ENCODE measurements at places on chromosomes 1 and 21. TPM values are rescaled to one million over a fixed set of nuclear protein-coding genes. Genes with fewer than 3 reads are reported as not detected.

DNA sequence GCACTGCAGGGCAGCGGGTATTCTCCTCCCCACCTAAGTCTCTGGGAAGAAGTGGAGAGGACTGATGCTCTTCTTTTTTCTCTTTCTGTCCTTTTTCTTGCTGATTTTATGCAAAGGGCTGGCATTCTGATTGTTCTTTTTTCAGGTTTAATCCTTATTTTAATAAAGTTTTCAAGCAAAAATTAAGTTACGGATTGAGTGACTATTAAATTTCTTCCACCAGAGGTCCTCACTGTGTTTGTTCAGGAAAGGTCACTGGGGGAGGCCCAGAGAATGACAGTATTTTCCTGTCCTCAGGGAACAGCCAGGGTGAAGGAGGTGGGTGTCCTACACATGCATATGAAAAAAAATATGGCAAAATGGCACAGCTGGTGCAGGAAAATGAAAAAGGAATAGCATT, 4.4 kb upstream of the ELF3 start:
- DNase-seq: no peak

GRCh38 chr1:39016604-39017171, 9.5 kb upstream of the NDUFS5 start:
- no peak for DNase-seq

DNA sequence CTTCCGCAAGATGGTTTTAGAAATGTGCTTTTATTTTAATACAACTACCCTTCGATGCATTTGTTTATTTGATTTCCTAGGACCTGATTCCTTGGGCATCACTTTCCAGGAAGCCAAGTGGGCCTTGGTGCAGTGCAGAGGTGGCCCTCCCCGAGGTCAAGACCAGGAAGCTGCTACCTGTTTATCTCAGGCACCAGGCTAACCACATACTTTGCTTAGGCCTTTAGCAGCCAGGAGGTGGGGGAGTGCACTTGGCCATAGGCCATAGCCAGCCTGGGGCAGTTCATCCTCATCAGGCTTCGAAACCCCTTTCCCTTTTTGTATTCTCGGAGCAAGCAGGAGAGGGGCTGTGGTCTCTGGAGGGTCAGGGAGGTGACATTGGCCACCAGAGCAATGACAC, 45.4 kb downstream of the SMYD2 start:
- DNase-seq: no peak

DNA sequence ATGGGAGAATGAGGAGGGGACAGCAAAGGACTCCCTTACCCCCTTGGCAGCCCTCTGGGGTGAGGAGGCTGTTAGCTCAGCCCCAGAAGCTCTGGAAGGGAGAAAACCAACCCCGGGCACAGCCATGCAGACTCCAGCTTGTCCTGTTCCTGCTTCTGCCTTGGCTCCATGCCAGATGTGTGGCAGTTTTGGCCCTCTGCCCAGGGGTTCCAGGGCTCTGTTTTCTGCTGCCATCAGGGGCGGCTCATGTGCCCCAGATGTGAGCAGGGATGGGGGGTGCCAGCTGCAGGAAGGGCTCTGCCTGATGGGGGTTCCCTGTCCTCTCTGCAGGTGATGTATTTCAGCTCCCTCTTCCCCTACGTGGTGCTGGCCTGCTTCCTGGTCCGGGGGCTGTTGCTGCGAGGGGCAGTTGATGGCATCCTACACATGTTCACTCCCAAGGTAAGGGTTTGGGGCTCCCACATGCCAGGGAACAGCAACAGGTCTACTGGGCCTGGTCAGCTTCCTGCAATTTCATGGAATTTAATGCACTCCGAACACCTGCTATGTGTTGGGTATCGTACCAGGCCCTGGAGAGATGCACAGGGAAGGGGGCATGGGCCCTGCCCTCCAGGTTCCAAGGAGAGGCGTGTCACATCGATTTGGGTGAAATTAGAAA, 26.1 kb downstream of the SLC6A17 start:
- no peak for DNase-seq

GRCh38 chr1:3852711-3853485, 4.1 kb downstream of the CEP104 start:
- DNase-seq: no peak

DNA sequence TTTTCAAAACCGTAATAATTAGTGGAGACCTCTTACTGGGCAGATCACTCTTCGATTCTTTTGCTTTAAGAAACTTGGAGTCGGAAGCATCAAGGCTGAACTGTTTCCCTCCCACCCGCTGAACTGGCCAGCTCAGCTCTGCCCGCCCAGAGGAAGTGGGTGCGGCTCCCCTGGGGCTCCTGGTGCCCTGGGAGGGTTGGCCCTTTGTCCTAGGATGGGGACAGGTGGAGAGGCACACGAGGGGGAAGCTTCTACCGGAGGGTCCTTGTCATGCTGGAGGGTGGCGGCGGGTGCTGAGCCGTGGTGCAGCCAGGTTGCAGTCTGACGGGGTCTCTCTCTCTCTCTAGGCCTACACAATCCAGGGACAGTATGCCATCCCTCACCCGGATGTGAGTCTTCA, 64.3 kb upstream of the COL6A1 start:
- DNase-seq: no peak

GRCh38 chr1:154427173-154428139, 22.3 kb downstream of the IL6R start:
- DNase-seq: no peak

DNA sequence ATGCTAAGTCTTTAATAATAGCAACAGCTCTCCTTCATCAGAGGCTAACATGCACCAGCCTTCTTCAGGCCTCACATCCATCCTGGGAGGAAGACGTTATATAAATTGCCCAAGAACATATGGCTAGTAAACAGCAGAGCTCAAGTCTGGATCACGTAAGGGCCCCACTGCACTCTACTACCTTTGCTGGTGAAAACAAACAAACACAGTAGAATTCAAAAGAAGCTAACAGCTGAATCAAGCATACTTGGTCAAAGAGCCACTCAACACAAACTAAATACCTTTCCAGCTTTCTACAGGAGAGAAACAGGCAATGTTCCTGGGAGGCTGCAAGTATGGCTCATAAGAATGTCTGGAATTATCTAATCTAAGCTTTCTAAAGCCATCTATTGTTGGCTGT, 66.0 kb downstream of the WLS start:
- no peak for DNase-seq

DNA sequence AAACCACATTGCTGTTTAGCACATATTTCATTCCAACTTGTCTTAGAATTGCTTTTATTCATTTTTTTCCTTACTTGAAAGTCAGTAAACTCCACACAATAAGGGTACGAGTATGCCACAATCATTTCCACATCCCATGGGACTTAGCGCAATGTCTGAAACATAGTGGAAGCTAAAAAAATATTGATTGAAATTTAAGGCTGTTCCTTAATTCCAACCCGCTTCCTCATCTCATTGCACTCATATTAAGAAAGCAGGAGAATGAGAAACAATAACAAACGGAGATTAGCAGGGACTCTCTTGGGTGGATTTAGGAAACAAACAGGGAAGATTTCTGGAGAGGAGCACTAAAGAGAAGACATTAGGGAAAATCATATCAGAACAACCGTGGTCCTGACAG, 39.3 kb upstream of the RGS4 start:
- DNase-seq: no peak

GRCh38 chr1:158681606-158682005, 4.9 kb downstream of the SPTA1 start:
- no peak for DNase-seq

DNA sequence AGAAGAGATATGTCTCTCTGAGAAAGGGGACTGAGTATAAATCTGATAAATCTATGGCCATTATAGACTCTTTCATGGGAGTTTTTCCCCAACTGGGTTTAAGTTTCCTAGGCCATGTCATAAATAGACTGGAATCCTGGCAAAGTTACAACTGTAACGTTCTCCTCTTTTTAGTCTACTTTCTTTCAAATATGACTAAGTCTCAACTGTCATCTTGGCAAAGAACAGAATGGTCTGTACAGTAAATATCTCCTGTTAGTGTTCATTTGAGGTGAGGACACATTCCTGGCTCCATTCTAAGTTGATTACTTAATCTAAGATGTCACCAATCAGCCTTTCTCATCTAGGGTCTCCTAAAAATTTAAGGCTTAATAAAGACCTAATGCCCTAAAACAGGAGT, 300.5 kb downstream of the BRINP2 start:
- no peak for DNase-seq

The KRTAP11-1 gene
- total RNA-seq: not detected

The SORT1 gene
- 225 TPM for total RNA-seq

The CFAP107 gene
- total RNA-seq: not detected

The AMY2A gene
- total RNA-seq: not detected

The MYCL gene
- 3.9 TPM for total RNA-seq

Measured in thoracic aorta (tissue), 2 donors.